ENCODE measurements at places on chromosomes 4 and X. TPM values are rescaled to one million over a fixed set of nuclear protein-coding genes. Genes with fewer than 3 reads are reported as not detected.

Gene PLAC8
- 19.7 TPM for total RNA-seq

GRCh38 chr4:11131491-11131890, 297.2 kb downstream of the HS3ST1 start:
- H3K27me3 ChIP-seq: no peaks in the 10 kb centered on the region
- DNase-seq: no peak
- no peak overlapping the region for H3K27ac ChIP-seq
- H3K4me3 ChIP-seq: no peak overlapping the region
- H3K4me1 ChIP-seq: no peaks in the 10 kb centered on the region

- H3K4me1 ChIP-seq: no peaks in the 10 kb centered on the region
- no peak overlapping the region for H3K27ac ChIP-seq
- DNase-seq: no peak
Observed at GRCh38 chr4:104549736-104550135, 55.0 kb upstream of the CXXC4 start.

DNA sequence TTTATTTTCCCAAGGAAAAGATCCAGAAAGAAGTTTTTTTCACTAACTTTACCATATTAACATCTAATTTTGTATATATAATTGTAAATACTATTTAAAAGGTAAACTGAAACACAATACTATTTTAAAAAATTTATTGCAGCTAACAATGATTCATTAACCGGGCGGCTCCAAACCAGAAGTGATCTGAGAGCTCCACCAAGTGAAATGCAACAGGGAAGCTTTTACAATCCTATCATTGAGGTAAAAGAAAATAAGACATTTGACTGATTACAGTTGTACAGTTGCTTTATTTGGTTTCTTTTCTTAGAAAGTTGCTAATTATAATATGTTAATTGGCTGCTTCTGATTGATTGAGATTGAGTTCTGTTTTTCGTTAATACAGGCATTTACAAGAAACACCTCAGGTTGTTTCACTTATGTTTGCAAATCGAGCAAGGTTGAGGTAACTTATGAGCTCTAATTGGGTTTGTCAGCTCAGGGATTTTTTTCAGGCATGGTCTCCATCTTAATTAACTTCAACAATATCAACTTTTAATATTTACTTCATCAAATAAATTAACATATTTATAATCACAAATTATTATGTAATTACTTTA, 220.2 kb upstream of the UGT8 start:
- H3K27ac ChIP-seq: no peak overlapping the region
- H3K36me3 ChIP-seq: no peaks in the 10 kb centered on the region
- no peak for DNase-seq
- H3K27me3 ChIP-seq: no peaks in the 10 kb centered on the region

DNA sequence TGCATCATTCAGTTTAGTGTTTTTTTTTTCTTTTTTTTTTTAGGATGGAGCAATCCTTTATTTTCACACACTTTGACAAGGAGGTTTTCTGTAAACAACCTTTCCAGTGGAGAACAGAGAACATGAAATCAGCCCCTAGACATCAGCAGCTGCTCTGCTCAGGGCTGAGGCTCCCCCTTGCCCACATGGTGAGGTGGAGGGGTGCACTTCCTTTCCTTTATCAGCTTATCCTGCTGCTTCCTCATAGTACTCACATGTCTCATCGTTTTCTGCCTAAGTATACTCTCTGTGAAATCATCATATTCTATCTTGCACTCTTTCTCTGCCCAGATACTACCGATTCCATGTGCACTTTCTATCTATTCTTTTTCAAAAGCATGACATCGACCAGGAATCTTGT, 47.6 kb upstream of the PRSS12 start:
- no peak overlapping the region for H3K27ac ChIP-seq
- H3K4me1 ChIP-seq: no peaks in the 10 kb centered on the region
- H3K27me3 ChIP-seq: no peaks in the 10 kb centered on the region
- DNase-seq: no peak
- no peak overlapping the region for H3K4me3 ChIP-seq

DNA sequence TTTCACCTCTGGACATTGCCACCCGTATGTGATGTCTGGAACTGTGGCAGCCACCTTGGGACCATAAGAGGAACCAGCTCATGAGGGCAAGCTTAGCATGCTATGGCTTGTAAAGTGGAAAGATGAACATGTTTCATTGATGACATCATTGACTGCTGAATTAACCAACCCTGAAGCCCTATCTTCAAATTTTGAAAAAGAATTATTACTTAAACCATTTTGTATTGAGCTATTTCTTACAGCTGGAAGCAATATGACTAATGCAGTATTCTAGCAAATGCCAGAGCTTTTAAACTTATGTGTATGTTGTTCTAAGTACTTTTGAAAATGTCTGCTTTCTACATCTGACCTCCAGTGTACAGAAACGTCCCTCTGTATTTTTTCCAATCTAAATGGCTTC, 18.1 kb downstream of the GUCY2F start:
- no peaks in the 10 kb centered on the region for H3K27me3 ChIP-seq
- DNase-seq: no peak
- H3K36me3 ChIP-seq: no peaks in the 10 kb centered on the region
- H3K4me1 ChIP-seq: no peaks in the 10 kb centered on the region
